ENCODE measurements at places on chromosomes 3 and 15.

- DNase-seq = no peak
Measured at GRCh38 chr15:67142092-67142766, 76.8 kb downstream of the SMAD3 start.

DNA sequence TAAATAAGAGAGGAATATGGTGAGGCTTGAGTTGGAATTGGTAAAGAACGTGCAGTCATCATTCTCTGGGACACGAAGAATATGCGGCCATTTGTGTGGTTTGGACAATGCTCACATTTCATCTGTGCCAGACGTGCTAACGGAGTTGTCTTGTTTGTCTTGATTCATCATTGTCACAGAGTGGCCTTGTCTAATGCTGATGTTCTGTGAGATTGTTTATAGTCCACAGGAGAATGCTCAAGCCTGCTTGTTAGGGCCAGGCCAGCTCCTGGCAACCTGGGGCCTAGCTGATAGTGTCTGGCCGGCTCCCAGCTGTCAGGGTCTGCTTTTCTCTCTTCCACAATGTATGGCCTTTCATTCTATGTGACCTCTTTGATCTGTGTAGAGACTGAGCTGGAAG is 384.7 kb downstream of the EDEM1 start:
- DNase-seq = no peak

DNA sequence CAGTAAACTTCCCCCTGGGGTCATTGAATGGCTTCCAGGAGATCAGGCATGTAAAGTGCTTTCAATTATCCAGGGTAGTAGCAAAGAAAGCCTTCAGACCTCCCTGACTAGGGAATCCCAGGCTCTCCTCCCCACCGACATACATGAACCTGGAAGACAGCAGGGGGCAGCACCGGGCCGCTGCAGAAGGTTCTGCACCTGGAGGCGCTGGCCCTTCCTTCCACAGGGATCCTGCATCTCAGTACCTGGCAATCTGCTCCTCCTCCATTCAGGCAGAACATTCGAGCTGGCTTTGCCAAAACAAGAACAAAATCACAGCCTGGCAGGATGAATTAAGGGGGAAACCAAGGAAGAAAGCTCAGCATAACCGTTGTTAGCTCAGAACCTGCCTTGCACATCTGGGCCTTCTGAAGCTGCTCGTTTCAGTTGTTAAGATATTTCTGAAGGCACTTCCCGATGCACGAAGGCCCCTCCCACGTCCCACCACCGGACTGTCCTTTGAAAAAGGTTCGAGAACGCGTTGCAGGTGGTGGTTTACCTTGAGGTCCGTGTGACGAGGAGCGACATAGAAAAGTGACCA is 237.7 kb downstream of the SLCO3A1 start:
- peak; percentile 25 for DNase-seq

DNA sequence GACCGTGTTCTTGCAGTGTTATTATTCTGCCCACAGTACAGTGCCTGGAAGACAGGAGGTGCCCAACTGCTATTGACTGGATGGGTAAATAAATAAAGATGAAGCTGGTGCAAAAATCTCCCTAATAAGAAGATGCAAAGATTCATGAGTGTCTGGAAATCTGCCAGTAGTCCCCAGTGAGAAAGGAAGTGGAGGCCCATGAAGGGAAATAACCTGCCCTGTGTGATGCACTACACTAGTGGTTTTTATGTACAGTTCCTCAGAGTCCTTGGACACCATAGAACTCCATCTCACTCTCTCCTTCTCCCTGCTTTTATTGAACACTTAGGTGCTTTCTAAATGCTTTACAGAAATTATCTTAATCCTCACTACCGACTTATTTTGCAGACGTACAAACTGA is 8.3 kb upstream of the SUCLG2 start:
- DNase-seq = no peak

DNA sequence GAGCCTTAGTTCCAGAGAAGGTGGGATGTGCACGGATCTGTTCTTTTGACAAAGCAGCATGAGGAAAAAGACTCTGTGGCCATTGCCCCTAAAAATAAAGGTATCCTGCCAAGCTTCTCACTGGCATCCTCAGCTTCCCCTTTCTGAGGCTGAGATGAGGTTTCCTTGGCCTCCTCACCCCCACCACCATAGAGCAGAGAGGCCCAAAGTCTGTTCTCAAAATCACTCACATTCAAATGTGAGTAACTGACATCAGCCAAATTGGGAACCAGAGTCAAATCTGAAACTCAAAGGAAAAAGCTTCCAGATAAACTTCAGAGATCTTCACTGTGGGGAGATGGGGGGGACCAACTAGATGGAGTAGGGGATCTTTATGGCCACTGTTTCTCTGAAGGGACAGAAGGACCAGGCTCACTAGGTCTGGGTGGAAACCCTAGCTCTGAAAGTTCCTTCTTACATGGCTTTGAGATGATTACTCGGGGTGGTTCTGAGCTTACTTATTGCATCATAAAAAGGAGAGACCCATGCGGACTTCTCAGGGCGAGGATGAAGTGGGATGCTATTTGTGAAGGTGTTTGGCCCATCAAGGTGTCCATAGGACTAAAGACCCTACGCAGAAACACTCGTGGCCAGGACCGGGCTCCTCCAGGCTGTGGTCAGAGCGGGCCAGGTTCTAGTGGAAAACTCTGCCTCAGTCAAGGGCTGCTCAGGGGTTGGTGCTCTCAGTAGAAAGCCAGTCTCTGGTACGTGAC is 61.5 kb upstream of the MEF2A start:
- DNase-seq = no peak

GRCh38 chr3:119835556-119835955 is 53.7 kb downstream of the NR1I2 start:
- DNase-seq = no peak

DNA sequence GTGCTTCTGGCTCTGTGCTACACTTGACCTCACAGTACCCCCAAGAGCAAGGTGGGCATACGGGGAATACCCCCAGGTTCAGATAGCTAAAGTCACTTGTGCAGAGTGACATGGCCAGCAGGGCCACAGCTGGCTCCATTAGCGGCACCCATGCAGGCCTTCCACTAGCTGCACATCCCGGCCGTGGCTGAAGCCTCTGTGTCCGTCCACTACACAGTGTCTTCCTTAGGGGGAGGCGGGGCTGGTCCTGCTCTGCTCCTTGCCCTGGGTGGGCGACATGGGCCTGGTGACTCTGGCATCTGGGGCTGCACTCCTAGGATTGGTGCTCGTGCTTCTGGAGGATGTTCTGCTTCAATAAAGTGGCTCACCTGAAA is 169.1 kb upstream of the IQSEC1 start:
- no peak for DNase-seq

DNA sequence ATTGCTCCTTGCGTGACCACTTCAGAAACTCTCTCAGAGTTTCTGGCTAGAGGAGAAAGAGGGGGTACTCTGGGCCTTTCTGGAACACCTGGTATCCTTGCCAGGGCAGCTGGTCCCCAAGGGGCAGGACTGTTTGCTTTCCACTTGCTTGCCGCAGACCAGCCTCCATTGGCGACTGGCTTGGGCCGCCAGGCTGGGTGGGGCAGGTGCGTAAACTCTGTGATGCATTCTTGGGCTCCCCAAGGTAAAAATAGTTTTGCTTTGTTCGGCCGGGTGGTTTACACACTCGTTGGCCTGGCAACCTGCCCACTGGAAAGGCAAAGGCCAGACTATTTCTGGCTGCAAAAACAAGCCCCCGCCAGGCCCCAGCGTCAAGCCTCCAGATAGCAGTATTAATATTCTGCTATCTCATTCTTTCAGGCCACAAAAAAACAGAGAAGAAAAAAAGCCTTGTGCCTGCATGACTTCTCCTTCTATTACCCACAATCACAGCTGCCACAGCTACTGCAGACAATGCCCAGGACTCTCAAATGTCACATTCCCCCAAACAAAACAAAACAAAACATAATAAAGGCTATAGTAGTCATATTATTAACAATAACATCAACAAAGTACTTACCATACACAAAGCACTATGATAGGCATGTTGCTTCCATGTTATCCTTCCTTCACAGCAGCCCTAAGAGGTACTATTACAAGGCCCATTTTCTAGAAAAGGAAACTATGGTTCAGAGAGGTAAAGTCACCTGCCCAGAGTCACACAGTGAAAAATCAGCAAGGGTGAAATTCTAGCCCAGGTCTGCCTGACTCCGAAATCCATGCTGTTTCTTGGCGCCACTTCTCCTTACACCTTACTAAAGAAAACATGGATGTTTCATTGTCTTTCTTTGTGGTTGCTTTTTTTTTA is 14.0 kb upstream of the SSUH2 start:
- no peak for DNase-seq

GRCh38 chr3:15086699-15087098 is 12.2 kb downstream of the RBSN start:
- DNase-seq = no peak

DNA sequence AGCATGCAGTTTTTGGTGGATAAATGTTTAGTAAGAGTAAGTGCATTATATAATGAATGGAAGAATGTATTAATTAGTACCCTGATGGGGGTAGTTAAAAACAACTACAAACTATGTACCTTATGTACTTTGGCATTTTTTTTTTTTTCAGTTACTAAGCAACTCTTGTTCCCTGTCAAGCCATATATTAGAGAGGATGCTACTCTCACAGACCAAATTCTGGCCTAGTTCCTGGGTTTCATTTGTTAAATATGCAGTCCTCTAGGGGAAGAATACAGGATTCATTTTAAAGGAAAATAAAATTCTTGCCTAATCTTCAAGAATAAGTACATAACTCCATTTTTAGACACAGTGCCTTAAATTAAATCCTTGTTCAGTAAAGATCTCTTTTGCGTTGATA is 16.9 kb downstream of the FAM98B start:
- DNase-seq = no peak

GRCh38 chr3:41053220-41053619 is 146.1 kb upstream of the CTNNB1 start:
- DNase-seq = no peak

DNA sequence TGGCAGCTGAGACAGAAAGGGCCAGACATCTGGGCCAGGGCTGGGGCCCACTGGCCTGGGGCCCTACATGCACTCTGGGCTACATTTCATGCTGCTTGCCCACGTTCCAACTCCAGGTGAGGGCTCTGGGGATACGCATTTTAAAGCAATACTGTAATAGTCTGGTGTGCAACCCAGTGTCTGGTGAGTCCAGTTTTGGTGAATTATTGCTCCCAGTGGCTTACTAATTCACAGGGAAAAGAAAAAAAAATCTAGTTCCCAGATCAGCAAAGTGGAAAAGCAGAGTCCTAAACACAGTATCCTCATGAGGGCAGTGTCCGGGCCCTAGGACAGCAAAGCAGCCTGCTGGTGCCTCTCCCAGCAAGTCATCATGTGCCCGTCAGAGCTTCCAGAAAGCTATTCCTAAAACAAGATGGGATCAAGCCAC is 82.4 kb downstream of the CCNL1 start:
- no peak for DNase-seq

- DNase-seq = no peak
Measured at GRCh38 chr3:194976874-194977273, 291.2 kb downstream of the FAM43A start.

GRCh38 chr3:192831801-192832347 is 85.8 kb downstream of the MB21D2 start:
- DNase-seq = no peak

- no peak for DNase-seq
Measured at GRCh38 chr15:76107169-76107568, 47.4 kb downstream of the TMEM266 start.

- no peak for DNase-seq
Measured at GRCh38 chr3:194128202-194128918, 7.6 kb upstream of the HES1 start.

DNA sequence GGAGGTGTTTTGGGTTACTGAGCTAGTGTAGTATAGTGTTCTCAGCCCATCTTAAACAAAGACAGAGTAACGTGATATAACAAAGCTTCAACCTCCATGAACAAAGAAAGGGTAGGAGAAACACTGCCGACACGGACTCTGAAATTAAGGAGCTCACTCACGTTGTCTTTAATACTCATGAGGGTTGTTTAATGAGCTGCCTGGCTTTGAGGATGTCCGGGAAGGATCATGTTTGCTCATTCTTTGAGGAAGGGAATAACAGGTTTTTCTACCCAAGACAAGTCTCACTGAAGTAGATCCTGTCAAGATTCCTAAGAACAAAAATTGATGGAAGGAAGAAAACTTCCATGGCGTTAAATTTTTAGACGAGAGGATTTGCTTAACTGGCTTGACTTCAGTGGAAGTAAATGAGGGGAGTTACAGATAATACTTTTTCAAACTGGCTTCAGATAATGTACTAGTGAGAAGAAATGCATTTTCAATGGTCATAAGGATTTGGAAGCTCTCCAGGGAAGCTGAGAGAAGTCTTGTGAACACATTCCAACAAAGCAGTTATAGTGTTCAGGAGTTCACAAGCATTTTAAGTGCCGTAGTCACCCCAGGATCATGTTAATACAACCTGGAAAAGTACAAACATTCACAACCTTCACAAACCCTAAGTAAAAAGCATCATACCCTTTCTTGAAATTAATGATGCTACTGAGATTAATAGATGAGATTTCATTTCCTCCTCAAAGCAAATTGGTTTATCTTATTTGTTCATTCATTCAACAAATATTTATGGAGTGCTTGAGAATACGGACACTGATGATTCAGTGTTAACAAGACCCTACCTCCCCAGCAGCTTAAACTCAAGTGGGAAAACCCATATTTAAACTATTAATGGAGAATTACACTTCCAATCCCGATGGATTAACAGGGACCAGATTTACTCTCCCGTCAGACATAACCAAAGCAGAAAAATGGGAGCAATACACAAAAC is 101.5 kb downstream of the SHQ1 start:
- no peak for DNase-seq

GRCh38 chr15:41603941-41604911 is 45.2 kb downstream of the TYRO3 start:
- DNase-seq = no peak

DNA sequence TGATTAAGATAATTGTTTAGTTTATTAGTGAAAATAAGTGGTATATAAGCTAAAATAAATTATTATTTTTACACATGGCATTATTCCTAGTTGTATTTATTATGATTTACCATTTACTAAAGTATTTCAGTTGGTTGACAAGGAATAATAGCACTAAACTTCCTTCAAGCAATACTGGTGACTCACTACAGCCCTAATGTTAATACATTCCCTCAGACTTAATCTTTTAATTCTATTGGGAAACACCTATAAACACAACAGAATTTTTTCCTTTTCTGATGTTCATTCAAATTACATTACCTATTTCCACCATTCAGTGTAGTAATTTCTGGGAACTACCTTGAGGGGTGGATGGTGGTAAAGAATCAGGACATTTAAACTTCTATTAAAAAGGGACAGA is 264.0 kb downstream of the TIGIT start:
- no peak for DNase-seq

DNA sequence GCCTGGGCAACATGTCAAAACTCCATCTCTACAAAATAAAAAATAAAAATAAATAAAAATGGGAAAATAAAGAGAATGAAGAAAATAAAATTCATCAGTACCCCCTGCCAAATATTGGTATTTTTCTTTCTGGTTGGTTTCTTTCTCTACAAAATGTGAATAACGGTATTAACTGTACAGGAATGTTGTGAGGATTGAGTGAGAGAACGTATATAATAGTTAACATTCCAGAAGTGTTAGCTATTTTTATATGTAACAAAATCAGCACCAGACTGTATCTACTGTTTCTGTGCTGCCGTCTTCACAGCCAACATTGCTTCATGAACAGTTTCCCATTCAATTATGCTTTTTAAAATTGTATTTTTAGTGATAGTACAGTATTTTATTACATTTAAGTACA is 25.5 kb upstream of the RNU6-1 start:
- no peak for DNase-seq

- no peak for DNase-seq
Measured at GRCh38 chr3:162134571-162134970, 638.0 kb downstream of the OTOL1 start.
